ENCODE measurements at places on chromosomes 6 and 20.

DNA sequence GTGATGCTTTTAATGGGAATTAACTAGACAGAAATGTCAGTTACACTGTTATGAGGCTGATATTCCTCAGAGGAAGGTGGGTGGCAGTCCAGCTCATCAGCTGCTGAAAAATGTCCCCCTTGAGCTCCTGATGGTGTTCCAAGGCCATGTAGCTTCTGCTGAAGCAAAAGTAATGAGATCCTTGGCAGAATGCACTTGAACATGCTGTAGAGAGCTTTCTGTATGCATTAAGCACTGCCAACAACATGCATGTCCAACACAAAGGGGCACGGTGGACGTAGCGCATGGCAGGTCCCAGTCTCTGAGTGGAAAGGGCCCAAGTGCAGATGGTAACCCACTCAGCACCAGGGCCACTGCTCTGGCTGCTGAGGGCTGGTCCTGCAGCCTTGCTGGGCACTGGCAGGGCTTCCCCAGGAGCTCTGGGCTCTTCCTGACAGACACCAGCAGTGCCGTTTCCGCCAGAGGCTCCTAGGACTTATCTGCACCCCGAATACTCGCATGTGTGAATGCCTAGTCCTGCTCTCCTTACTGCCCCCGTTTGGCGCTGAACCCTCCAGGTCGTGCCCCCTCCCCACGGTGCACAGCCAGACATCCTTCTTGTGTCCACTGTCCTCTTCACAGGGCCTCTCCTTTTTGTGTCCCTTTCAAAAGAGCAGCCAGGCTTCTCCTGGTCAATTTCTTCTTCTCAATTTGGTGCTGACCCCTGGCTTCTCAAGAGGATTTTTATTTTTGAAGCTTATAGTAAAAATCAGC, 18.6 kb upstream of the SYNDIG1 start:
- DNase-seq = no peak

DNA sequence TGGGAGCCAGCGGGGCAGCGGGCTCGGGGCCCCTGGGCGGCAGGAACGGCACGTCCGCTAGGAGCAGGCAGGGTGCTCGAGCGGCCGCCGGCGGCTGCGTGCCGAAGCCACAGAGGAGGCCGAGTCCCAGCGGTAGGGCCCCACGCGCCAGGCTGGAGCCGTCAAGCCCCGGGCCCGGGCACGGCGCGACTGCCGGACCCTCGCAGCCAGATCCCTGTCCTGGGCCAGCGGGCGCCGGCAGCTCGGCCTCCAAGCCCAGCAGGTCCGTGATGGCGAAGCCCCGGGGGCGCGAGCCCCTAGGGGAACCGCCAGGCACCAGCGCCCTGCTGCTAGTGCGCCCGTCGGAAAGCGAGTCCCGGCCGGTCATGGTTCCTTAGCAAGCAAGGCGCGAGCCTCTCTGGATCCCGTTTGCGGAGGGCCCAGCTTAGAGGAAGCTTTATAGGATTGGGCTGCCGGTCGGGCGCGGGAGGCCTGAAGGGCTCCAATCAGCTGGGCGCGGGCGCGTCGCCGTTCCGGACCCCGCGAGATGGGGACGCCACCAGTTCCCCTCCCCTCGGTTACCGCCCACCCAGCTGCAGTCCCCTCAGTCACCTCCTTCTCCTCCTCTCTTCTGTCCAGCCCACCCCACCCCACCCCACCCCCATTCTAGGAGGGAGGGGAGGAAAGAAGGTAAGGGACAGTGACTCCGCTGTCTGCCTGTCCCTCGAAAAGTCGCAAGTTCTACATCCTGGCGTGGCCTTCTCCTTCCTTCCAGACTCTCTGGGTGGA, at the start of gene VSX1:
VSX1 (minus strand) TSS at position 412 of the 768 bp plus-strand sequence; CDS start at position 367, 45 bp downstream.
- DNase-seq = no peak

DNA sequence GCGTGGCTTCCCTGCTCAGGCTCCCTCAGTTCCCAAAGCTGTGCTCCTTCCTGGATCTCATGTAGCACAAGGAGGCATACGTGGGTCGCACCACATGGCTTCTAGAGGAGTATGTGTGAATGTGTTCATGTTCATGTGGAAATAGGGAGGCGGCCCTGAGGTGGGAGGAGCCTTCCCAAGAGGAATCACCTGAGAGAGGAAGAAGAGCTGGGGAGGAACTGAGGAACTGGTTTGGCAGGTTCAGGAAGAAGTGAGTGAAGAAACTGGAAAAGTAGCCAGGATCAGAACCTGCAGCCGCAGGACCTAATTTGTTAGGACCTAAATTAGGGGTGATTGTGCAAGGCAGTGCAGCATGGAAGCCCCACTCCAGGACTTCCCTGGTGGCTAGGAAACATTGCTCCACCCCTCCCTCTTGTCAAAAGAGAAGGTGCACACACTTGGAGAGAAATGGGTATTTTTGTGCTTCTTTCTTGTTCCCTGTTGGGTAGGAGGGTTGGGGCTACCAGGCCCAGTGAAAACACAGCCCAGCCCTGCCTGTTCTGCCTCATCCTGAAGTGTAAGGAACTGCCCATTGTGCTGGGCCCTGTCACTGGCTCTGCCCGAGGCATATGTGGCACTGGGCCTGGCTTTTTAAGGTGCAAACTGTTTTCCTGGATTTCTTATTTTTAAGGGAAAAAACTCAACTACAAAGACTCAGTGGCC, 20.7 kb downstream of the SYNJ2 start:
- no peak for DNase-seq

DNA sequence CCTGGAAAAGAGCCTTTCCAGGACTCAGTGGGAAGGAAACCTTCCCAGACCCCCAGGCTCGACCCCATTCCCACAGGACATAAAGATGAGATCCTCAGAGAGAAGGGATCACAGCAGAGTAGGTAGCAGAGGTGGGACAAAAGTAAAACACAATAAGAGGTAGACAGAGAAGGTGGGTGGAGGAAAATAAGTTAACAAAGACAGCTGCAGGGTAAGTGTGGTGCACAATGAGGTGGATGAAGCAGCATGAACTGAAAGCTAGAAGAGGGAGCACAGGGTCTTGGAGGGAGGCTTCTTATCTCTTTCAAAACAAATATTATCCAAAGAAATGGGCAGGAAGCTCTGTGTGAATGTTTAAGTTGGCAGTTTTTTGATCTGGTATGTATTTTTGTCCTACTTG, 14.0 kb upstream of the MAP7 start:
- no peak for DNase-seq

GRCh38 chr6:5191722-5192121, 69.0 kb downstream of the LYRM4 start:
- DNase-seq = no peak

DNA sequence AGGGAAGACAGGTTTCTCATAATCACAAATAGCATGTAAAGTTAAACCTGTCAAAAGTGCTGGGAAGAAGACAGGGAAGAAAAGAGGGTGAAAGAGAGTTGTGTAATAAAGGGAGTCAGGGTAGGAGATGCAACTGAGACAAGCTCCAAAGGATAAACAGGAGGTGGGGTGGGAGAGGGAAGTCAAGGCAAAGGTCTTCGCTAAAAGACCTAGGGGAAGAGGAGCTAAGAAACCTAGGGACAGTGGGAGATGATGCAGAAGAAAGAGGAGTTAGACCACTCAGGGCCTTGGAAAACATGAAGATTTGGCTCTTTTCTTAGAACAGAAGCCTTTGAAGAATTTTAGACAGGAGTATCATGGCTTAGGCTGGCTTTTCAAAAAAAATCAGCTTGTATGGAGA, 7.0 kb downstream of the PRR3 start:
- DNase-seq = no peak

DNA sequence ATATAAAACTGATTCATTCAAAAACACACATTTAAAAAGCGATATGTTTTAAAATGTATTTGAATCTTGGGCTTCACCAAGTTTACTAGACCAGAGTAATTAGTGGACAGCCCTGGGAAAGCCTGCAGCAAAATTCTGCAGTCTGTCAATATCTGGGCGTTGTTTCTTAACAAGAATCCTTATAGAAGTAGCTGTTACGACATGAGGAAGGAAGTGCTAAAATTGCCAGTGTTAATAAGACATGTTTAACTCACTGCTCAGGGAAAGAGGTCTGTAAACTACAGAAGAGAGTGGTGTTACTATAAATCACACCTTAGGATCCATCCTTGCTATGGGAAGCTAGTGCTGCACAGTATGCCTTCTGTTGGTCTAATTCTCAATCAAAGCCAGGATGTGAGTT, 120.6 kb downstream of the TBX18 start:
- no peak for DNase-seq

Data from stimulated activated CD8-positive, alpha-beta memory T cell treated with anti-CD3 and anti-CD28 coated beads, Interleukin-2, amount 100 ng/mL, for 1 hour (primary cell).